HT-29 (cell line): ENCODE measurements at places on chromosomes 5 and 9. TPM values are rescaled to one million over a fixed set of nuclear protein-coding genes. Genes with fewer than 3 reads are reported as not detected.

ITGA1 gene
- total RNA-seq: 22.6 and 39.5 TPM in 2 replicates

MARCOL gene
- total RNA-seq: not detected in 2 replicates

RNF180 gene
- total RNA-seq: not detected in 2 replicates

FBN2 gene
- 0.18 and 0.31 TPM in 2 replicates for total RNA-seq

CCDC192 gene
- total RNA-seq: not detected in 2 replicates

GRIA1 gene
- not detected in 2 replicates for total RNA-seq

CMBL gene
- 8.7 and 12.9 TPM in 2 replicates for total RNA-seq

SLC4A9 gene
- 0.08 and 0.86 TPM in 2 replicates for total RNA-seq

SLC25A25 gene
- 88.1 and 94.8 TPM in 2 replicates for total RNA-seq

ZCCHC10 gene
- total RNA-seq: 8.5 and 22.9 TPM in 2 replicates

IL9 gene
- total RNA-seq: not detected in 2 replicates

LCN15 gene
- 0.60 TPM in 1 of 2 replicates, not detected in the other for total RNA-seq

TAF11L10 gene
- not detected in 2 replicates for total RNA-seq

ZFP37 gene
- total RNA-seq: not detected in 2 replicates

ARHGEF28 gene
- total RNA-seq: 20.1 and 36.5 TPM in 2 replicates

GABRA6 gene
- total RNA-seq: not detected in 2 replicates

CDH10 gene
- not detected in 2 replicates for total RNA-seq

SPRY4 gene
- 35.6 and 46.8 TPM in 2 replicates for total RNA-seq

KIF24 gene
- total RNA-seq: 8.0 and 8.4 TPM in 2 replicates

OBP2A gene
- total RNA-seq: not detected in 2 replicates

IRX2 gene
- 19.6 and 23.1 TPM in 2 replicates for total RNA-seq

SERF1A gene
- 2.0 TPM in 1 of 2 replicates, not detected in the other for total RNA-seq

GLE1 gene
- total RNA-seq: 28.4 and 33.9 TPM in 2 replicates

COL5A1 gene
- total RNA-seq: 0.43 TPM in 1 of 2 replicates, not detected in the other

LRRC14B gene
- not detected in 2 replicates for total RNA-seq

LMNB1 gene
- 197 and 222 TPM in 2 replicates for total RNA-seq

FABP6 gene
- 2.2 and 2.9 TPM in 2 replicates for total RNA-seq

GABRB2 gene
- total RNA-seq: not detected in 2 replicates

IL5 gene
- total RNA-seq: not detected in 2 replicates

FAXDC2 gene
- 3.5 and 3.6 TPM in 2 replicates for total RNA-seq

TCF7 gene
- total RNA-seq: 23.8 and 28.5 TPM in 2 replicates

SPATA31A7 gene
- total RNA-seq: not detected in 2 replicates

FBXL7 gene
- total RNA-seq: not detected in 2 replicates

CDKN2B-AS1 gene
- total RNA-seq: 6.7 and 6.9 TPM in 2 replicates

GAPVD1 gene
- total RNA-seq: 19.1 and 22.9 TPM in 2 replicates

PCDHGA9 gene
- total RNA-seq: 0.31 and 0.50 TPM in 2 replicates

NXNL2 gene
- total RNA-seq: not detected in 2 replicates

ENTPD8 gene
- total RNA-seq: 0.76 and 1.3 TPM in 2 replicates

C9orf153 gene
- 0.56 TPM in 1 of 2 replicates, not detected in the other for total RNA-seq
